ENCODE measurements at places on chromosomes 4 and X. TPM values are rescaled to one million over a fixed set of nuclear protein-coding genes. Genes with fewer than 3 reads are reported as not detected.

Gene ASMT
- total RNA-seq: not detected

Gene BCORL1
- 20.0 TPM for total RNA-seq

Gene DCLK2
- 20.0 TPM for total RNA-seq

Gene NPY2R
- total RNA-seq: not detected

Gene TBL1X
- total RNA-seq: 14.5 TPM
